Gastrocnemius medialis (tissue), 4 donors: ENCODE measurements at places on chromosomes 12 and 14.
A peak's percentile ranks its signal among the peaks of the same experiment; 100 is the strongest.

DNA sequence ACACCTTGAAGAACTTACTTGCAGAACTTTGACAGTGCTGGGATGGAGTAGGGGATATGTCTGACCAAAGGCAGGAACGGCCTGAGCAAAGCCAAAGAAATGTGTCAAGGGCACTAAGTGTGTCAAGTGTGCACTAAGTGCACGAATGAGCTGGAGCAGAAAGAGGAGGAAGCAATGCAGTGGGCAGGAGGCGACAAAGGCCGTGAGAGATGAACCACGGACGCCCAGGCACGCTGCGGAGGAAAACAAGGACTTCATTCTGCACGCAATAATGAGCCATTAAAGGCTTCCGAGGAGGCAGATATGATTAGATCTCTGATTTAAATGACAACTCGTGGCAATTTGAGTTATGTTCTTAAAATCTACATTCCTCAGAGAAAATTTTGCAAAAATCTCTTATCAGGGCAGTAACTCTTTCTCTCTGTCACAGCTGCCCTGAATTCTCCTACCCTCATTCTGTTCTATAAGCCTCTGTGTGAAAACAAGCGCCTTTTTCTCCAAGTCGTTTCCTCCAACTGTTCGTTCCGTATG, 25.3 kb downstream of the GRIN2B start:
- no peak for DNase-seq

- no peak for DNase-seq
Observed at GRCh38 chr12:52877242-52877641, 27.6 kb downstream of the KRT8 start.

DNA sequence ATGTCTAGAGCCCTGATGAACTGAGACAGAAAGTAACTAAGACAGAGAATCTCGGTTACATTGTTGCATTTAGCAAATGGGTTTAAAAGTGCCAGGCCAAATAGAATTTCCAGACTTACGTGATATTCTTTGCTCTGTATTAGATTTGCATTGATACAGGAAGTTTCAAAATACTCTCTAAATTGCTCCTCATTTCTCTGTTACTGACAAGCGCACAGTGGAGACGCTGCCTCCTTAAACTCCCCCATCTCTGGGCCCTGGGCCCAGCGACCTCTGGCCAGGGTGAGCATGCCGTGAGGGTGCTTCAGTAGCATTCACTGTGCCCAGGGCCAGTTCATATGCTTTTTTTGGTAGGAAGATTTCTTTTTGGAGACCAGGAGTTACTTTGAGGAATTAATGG, 22.9 kb upstream of the EVL start:
- DNase-seq: no peak

DNA sequence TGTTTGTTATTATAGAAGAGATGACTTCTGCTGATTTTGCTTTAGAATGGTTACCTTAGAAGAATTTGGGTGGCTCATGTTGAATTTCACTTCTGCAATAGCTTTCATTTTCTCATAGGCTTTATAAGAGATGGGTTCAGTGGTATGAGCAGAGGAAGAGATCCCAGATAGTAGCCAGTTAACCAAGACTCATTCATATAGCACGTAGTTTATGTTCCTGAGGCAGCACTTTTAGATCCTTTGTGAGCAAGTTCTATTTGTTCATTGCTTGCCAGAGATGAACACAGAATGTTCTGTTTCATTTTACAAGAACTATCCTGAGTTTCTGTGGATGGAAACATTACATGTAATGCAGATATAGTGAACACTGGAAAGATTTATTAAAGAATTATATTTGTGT, 32.2 kb downstream of the RAB21 start:
- DNase-seq: no peak

DNA sequence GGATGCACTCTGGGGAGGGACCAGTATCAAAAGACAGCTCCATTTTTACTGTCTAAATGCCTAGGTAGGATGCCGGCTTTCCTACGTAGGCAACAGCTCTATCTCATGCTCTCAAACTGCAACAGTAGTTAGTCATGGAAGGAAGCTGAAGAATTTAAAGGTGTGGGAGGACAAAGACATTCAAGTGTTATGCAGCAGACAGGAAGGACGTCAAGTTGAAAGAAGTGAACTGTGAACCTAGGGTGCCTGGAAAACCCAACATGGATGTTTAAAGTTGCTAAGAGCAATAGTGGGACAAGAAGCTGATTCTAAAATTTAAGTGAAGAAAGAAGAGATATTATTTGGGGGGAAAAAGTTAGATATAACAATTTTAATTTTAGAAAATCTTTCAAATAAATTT, 5.9 kb downstream of the SEC23A start:
- DNase-seq: no peak

DNA sequence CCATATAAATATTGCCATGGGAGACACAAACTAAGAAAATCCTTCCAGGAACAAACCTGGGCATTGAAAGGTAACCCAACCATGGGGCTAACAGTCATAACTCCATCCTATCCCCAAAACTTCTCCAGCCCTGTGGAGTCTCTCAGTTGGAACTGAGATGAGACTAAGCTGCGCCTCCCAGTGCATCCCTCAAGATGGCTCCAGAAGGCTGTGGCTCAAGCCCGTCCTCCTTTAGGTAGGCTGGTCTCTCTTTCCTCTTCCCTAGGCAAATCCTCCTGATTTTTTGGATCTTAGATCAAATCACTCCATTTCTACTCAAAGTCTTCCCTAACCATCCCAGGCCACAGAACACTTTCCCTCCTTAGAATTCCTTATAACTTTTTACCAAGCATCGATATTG, 364.3 kb upstream of the CCDC196 start:
- DNase-seq: no peak

GRCh38 chr14:100071545-100071944, 6.3 kb downstream of the EVL start:
- DNase-seq: no peak

DNA sequence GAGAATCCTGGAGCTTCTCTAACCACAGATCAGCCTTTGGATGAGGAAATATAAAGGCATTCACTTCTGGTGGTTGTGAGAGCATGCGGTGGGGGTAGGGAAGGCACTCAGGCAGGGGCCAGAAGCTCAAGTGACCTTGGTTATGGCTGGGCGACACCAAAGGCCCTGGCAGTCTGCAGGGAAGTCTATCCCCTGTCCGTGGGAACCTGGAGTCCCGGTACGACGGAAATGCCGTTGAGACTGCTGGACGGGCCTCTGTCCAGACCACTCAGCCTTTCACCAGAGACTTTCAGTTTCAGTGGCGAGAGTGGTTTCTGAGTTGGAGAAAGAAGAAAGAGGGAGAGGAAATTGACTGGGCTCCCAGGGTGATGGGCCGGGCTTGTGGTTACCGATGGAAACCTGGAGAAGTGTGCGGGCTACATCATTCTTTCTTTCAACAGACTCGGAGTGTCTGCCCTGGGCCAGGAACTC, 20.9 kb downstream of the ISCA2 start:
- peak; percentile 35 for DNase-seq

- DNase-seq: peak; percentile 9
Observed at GRCh38 chr12:108907839-108908351, 28.0 kb downstream of the DAO start.

DNA sequence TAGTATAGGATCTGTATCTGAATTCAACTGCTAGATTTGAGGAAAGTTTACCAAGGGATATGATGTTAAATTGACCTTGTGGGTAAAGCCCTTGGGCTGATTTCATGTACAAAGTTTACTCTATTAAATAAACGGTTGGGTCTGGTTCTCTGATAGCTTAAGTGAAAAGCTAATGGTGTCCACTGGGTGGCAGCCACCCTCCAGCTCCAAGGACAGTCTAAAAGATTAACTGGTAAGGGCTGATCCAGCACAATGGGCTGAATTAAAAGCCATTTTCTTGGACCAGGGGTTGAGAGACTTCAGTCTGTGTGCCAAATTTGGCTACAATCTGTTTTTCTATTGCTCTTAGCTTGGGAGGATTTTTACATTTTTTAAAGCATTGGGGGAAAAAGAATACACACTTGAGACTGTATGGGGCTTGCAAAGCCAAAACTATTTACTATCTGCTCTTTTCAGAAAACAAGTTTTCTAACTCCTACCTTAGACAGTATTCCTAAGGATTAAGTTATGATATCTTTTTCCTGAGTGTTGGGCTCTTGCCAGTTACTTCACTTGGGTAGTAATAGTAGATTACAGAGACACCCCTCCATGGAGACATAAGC, 116.5 kb downstream of the GPHN start:
- DNase-seq: peak; percentile 32

- no peak for DNase-seq
Observed at GRCh38 chr12:13425766-13426165, 229.2 kb downstream of the EMP1 start.

DNA sequence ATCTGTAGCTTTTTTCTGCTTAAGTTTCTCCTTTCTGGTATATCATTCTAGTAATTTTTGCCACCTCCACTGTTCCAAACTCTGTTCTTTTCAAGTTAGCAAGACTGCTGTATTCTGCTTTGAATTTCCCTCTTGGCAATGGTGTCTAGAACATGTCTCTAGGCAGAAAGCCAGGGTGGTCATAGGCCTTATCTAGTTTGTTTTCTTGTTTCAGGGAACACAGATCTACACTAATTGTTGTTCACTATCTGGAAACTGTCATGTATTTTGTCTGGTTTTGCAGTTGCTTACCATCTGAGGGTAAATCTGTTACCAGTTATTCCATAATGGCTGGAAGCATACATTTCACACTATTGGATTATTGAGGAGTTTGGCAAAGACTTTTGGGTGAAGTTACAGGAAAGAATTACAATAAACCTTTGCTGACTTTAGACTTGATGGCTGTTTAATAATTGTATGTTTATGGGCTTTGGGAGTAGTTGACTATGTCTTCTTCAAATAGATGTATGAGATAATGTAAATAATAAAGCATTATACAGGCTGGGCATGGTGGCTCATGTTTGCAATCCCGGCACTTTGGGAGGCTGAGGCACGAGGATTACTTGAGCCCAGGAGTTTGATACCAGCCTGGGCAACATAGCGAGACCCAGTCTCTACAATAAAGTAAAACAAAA, 41.4 kb downstream of the FUT8 start:
- no peak for DNase-seq

DNA sequence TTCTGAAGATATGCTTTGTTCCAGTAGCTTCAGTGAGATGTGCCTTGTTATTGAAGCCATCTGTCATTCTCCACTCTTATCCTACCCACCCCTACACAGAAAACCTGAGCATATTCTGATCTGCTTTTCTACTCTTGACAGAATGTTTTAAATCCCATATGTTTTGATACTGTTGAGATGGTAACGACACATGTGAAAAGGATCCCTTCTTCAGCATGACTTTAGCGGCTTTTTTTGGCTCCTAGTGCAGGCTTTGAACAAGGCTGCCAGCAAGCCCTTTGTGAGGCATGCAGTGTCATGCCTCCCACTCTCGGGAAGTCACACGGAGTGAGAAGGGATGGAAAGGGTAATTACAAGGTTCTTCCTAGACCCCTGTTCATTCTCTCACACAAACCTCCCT, 228.8 kb upstream of the RGS6 start:
- DNase-seq: no peak

DNA sequence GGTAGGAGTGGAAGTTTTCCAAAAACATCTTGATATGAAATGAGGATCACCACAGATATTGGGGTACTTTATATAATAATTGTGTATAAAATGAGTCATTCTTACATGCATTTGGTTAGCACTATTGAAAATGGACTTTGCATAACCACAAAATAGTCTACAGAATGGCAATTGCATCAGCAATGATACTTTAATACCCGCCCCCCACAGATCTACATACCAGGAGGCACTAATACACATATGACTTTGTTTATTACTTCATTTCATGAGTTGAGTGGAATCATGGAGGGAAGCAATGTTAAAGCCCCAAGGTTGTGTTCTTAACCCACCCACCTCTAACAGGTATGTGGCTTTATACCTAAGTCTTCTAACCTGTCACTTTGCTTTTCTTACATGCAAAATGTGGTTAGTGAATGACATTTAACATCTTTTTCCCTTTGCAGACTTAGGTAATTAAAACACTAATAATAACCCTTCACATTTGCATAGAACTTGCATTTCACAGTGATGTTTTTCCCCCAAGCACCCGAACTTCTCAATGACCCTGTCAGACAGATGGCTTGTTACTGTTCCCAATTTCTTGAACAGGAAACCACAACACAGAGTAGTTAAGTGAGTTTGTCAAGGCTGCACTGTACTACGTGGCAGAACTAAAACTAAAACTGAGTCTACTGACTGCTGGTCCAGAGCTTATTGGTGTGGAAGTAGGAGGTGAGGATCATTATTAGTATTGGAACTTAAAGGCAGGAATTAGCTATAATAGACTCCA, 101.9 kb downstream of the NPAS3 start:
- DNase-seq: no peak

GRCh38 chr14:104981699-104982541, 3.7 kb upstream of the CLBA1 start:
- DNase-seq: no peak

- DNase-seq: no peak
Observed at GRCh38 chr12:53550595-53550994, 43.3 kb upstream of the NPFF start.

- no peak for DNase-seq
Observed at GRCh38 chr14:33834466-33835260, 116.2 kb downstream of the EGLN3 start.

GRCh38 chr12:68115281-68115680, 44.3 kb downstream of the IFNG start:
- DNase-seq: no peak

- peak; percentile 27 for DNase-seq
Observed at GRCh38 chr12:111181143-111181726, 187.7 kb downstream of the PHETA1 start.

DNA sequence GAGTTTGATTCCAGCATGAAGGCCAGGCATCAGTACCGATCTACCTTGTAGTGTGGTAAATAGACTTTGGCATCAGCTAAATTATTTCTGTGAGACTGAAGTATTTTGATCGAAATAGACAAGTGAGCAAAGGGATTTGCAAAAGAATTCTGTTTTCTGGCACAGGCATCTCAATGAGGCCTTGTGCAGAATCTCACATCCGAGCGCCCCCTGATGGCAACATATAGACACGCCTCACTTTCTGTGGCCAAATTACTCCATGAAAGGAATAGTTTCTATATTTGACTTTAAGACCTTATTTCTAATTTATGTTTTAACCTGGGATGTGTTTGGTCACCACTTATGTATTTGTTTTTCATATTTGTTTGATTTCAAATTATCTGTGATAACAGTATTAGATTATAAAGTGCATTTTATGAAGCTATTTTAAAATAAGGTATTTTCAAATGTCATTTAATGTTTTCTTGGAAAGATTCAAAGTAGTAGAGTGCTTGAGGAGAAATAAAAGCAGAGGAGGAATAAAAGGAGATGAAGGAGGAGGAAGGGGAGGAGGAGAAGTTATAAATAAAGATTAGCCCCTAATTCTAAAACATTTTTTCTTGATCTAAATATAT, 731.9 kb downstream of the NRXN3 start:
- no peak for DNase-seq

DNA sequence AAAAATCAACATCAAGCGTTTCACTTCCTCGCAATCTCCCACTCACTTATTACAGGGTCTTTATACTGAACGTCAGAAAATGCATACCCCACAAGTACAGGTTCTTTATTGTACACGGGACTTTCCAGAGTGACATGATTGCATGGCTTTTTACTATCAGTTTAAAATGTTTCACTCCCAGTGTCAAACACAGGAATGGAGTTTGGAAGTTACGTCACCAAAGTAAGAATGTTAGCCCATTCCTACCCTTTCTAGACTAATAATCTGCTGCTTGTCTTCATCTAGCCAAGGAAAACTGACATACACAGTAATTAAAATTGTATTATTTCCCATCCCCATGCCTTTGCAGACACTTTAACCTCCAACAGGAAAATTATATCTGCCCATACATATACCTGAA, 624.2 kb downstream of the BCL11B start:
- DNase-seq: no peak
